CD4-positive, alpha-beta T cell treated with Interleukin-4 for 4 hours (primary cell): ENCODE measurements at places on chromosomes 6 and 20.

GRCh38 chr6:16044211-16044643, 84.7 kb upstream of the MYLIP start:
- no peak for DNase-seq

GRCh38 chr6:79946272-79947190, 822 bp downstream of the ELOVL4 start:
- DNase-seq: peak; percentile 25

GRCh38 chr6:110823146-110823545, 7.9 kb upstream of the CDK19 start:
- no peak for DNase-seq

- no peak for DNase-seq
Observed at GRCh38 chr6:42175860-42176259, 2.7 kb downstream of the GUCA1A start.

- no peak for DNase-seq
Observed at GRCh38 chr6:13402711-13403110, 74.4 kb upstream of the TBC1D7 start.

DNA sequence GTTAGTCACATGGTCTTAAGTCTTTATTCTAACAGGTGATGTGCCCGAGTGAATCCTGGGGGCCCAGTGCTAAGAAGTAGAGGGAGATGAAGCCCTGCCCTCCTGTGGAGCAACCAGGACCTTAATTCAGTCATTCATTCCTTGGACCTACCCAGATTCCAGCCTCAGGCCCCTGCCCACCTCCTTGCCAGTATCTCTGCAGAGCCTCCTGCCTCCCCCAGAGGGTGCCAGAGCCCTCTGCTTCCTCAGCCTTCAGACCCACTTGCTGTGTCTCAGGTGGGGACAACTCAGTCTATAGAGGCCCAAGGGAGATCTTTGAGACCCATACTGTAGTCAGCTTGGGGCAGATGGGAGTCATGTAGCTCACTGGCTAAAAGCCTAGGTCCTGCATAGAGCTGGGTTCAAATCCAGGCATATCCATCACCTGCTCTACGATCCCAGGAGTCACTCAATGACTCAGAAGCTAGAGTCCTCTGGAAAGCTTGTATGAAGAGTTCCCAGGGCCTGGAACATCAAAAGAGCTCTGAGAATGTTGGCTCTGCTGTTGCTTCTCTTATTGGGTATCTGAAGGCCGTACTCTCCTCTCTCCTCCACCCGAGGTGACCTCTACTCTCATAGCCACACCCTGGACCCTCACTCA, 3.9 kb upstream of the SIGLEC1 start:
- no peak for DNase-seq

DNA sequence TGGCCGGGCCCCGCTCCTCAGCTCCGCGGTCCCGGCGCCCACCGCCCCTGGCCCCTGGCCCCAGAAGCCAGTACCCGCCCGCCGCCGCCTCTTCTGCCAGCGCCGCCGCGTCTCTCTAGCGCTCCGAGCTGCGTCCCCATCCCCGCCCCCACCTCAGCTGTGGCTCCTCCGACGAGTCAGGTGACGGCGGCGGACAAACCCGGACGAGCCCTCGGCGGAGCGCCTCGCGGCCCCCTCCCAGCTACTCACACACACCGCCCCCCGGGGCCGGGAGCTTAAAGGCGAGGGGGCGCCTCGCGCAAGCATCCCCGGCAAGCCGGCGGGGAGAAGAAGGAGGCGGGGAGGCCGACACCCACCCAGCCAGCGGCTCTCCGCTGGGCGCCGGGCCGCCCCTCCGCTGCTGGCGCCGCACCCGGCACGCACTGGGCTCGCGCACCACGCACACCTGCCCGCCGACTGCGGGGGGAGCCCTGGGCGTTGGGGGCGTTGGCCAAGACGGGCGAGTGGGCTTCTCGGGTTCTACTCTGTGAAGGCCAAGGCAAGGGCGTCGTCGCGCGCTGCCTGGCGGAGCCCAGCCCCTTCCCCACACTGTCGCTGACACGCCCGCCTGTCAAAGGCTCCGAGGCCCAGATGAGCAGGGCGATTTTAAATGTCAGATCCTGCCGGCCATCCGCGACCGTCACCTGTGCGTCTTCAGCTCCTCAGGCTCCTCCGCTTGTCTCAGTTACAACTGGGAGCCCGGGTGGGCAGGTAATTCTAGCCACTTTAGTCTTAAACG, at the start of gene SNAP91:
Gene SNAP91, minus strand, starts transcription at position 132 of the 778 bp plus-strand sequence. CDS start 1,174 bp downstream, outside the sequence.
- DNase-seq: no peak

DNA sequence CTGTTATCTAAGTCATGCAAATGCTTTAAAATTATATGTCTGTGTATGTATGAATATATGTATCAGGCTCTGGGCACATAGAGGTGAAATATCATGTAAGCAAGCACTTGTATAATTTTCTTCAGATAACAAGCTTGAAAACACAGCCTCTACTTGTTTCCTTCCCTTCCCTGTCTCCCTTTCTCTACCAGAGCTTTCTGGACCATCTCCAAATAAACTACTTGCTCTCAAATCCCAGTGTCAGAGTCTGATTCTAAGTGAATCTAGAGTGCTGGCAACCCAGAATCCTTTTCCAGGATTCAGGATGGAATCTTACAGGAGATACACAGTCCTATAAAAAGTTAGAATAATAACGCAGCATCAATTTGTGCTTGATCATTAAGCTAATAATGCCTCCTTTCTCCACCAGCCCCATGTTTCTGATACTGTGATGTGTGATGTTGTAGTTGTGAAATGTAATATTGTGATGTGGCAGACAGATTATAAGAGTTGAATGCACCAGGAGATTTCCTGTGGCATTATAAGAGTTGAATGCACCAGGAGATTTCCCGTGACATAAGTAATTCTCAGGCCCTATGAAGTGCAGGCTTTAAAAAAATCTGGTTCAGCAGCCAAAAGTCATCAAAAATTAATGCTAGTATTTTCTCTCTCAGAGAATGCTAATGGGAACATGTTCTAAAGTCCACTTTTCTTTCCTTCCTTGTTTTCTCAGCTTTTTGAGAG, 89.6 kb downstream of the PCSK2 start:
- no peak for DNase-seq

DNA sequence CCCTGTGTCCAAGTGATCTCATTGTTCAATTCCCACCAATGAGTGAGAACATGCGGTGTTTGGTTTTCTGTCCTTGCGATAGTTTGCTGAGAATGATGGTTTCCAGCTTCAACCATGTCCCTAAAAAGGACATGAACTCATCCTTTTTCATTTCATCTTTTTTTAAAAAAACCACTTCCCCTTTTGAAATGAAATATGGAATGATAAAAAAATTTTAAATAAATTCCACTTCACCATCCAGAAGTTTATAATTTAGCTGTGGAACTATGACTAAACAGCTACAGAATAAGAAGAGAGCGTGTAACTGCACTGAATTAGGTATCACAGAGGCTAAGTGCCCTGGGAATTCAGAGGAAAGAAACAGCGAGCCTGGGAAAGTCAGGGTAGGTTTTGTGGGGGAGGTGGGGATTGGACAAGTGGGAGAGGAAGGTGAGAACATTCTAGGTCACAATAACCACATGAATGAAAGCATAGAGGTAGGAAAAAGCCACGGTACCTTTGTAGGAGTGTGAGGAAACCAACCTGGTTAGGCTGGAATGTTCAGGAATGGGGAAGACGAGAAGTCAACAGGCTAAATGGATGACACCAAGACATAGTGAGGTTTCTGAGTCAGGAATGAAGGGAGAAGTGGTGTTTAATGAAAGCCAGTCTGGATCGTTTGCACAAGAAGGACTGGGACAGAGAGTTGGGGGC, 11.0 kb downstream of the TRIM10 start:
- no peak for DNase-seq

GRCh38 chr20:37397076-37397953, 51.4 kb downstream of the SRC start:
- no peak for DNase-seq

GRCh38 chr6:46490425-46491200, 636 bp downstream of the RCAN2 start:
- no peak for DNase-seq
